Kidney (tissue), 22 donors: ENCODE measurements at places on chromosomes 6 and 20.

DNA sequence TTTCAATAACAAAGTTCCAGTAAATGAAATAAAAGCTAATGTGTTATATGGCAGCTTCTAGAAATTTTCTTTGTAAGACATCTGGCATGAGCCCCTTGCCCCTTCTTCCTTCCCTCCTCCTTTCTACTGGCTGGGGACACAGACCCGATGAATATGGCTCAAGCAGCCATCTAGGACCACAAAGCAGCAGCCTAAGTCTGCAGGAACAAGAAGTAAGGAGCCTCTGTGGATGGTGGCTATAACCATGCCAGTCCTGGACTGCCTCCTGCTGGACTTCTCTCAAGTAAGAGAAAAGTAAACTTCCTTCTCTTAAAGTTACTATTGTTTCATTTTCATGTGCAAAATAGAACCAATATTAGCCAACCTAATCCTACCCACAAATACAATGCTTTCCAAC, 114.9 kb upstream of the DST start:
- DNase-seq, result no peak

DNA sequence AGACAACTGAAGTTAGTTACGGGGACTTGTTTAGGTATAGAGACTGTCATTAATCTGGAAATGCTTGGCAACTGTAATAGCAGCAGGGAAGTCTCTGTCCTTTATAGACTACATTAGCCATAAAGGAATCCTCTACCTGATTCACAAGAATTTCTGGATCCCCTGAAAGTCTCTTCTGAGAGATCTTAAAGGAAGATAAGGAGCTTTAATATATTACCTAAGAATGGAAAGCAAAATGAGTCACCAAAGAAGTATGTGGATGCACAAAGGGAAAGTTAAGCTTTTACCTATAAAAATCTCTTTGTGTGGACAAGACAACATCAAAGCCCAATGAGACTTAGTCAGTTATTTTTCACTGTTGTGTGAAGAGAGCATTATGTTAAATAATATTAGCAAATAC, 92.2 kb upstream of the RSPO3 start:
- no peak for DNase-seq

GRCh38 chr20:41888434-41888833, 270.3 kb upstream of the CHD6 start:
- DNase-seq, result no peak

DNA sequence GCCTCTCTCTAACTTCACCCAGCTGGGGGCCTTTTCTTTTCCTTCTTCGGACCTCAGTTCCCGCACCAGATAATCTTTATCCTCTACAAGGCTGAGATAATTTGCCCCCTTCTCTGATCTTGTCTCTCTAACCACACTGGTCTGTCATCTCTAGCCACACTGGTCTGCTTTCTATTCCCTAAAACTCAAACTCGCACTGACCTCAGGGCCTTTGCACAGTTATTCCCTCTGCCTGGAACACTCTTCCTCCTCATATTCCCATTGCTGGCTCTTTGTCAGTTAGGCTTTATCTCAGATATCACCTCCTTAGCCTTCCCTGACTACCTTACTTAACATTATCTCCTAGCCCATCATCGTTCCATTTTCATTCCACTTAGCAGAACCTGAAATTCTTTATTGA, 7.6 kb downstream of the RIMS4 start:
- no peak for DNase-seq

DNA sequence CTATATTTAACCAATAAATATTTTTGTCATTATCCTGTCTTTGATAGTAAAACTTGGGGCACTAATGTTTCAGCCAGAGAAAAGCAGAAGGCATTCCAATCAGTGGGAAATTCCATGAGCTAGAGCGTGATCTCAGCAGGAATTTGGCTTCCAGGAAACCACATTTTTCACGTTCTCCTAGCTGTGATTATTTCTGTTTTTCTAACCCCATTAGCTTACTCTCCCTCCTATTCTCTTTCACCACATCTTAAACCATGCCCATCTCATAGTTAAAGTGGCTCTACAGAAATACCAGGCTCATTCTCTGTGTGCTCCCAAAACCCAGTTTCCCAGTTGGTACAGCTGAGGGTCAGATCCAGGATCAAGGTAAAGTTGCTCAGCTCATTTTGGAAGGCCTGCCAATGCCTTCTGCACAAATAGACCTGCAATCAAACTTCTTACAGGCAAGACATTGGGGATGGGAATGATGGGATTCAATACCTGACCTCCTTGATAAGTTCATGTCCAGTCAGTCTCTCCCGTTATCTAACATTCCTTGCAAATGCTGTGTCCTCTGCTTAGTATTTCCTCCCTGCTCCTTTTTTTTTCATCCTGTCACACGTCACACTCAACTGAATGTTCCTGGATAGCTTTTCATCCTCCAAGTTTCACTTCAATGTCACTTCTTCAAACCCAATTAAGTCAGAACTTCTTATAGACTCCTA, 33.1 kb upstream of the TMEM30A start:
- no peak for DNase-seq
